Activated CD8-positive, alpha-beta memory T cell treated with anti-CD3 and anti-CD28 coated beads for 1 hour (primary cell): ENCODE measurements at places on chromosomes 6 and 20.

DNA sequence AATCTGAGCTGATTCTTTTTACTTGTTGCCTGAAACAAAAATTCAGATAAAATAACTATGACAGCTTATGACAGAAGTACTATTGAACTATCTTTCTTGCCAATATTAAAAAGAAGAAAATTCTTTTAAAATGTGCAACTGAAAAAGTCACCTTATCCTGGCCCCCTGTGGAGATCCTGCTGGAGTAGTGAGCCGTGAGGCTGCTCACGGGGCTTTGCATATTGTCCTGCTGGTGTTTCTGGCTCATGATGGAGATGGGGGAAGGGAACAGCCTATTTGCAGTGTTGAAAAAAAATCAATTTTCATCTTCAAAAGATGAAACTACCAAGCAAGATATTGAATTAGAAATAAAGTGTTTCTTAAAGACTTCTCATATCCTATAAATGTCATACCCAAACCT is 216.0 kb downstream of the SAMD5 start:
- DNase-seq = no peak

- no peak for DNase-seq
Measured at GRCh38 chr6:38116248-38116647, 296.7 kb downstream of the ZFAND3 start.

GRCh38 chr6:97306544-97307320 is 23.7 kb upstream of the MMS22L start:
- no peak for DNase-seq

- DNase-seq = no peak
Measured at GRCh38 chr20:25178563-25179438, 16.7 kb upstream of the ENTPD6 start.

GRCh38 chr6:129360682-129360955 is 349.4 kb downstream of the ARHGAP18 start:
- DNase-seq = no peak

GRCh38 chr20:40986774-40987173 is 41.8 kb upstream of the TOP1 start:
- no peak for DNase-seq

GRCh38 chr6:112251171-112251875 is 3.0 kb downstream of the LAMA4 start:
- DNase-seq = no peak

DNA sequence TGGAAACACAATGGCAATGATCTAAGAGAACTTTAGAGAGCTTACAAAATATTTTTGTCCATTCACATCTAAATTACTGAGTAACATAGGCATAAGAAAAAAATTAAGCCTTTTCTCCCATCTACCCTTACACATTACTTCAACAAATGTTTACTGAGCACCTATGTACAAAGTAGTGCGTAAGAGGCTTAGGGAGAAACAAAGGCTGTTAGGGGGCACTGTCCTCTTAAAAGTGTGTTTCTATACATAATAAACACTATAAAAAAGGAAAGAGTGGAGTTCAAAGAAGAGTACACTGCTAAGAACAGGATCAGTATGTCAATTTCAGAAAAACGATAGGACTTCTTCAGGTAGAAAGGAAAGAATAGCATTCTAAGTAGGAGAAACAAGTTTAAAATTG is 12.2 kb downstream of the ILRUN start:
- DNase-seq = no peak

- no peak for DNase-seq
Measured at GRCh38 chr6:167799033-167799821, 27.5 kb upstream of the AFDN start.

- DNase-seq = no peak
Measured at GRCh38 chr6:158039178-158039557, 57.5 kb downstream of the SYNJ2 start.

GRCh38 chr20:57881466-57882385 is 171.9 kb upstream of the PMEPA1 start:
- DNase-seq = no peak

DNA sequence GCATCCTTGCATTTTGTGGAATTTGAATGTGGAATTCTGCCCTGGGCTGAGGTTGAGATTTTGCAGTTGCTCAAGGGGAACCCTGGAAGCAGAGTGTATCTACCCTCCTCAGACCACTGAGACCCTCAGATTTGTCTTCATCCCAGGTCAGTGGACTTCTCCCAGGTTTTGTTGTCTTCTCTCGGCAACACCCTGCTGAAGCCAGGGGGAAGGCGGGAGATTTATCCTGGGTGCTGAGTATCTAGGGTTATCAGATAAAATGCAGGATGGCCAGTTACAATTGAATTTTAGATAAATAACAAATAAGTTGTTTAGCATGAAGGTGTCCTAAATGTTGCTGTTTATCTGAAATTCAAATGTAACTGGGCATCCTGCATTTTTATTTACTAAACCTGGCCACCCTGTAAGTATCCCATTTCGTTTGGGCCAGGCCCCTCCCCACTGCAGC is 43.0 kb downstream of the FGD2 start:
- DNase-seq = no peak

GRCh38 chr6:11586536-11586935 is 49.0 kb downstream of the TMEM170B start:
- no peak for DNase-seq

DNA sequence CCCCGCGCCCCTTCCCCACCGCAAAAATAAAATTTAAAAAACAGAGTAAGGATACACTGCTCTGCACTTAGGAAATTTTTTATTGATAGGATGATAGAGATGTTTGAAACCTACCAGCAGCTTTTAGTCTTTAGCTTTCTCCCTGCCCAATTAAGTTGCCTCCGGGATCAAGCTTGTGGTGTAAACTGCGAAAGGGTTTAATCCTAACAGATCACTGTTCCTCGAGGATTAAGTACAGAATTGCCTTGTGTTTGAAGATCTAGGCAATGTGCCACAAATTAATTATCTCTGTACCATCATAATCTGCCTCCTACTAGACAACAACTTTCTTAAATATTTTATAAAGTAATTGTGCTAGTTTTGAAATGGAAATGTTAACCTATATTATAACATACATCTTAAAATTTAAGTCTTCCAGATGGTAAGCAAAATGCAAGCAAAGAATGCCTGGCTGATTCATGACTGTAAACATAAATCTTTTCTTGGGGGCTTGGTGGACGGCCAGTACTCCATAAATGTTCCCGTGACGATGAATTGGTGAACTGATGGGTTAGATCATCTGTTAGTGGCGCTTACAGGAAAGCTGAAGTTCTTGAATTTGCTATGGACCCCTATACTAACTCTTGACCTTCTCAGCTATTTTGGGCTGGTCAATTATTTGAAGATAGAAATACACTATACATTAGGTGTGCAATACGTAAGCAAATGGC is 58.0 kb upstream of the ARHGAP18 start:
- no peak for DNase-seq
